ENCODE measurements at places on chromosomes 13 and 19.

- no peak for DNase-seq
Measured at GRCh38 chr13:108478179-108478578, 151.2 kb upstream of the MYO16 start.

GRCh38 chr19:13644645-13645044, 119.7 kb upstream of the MRI1 start:
- DNase-seq = no peak

DNA sequence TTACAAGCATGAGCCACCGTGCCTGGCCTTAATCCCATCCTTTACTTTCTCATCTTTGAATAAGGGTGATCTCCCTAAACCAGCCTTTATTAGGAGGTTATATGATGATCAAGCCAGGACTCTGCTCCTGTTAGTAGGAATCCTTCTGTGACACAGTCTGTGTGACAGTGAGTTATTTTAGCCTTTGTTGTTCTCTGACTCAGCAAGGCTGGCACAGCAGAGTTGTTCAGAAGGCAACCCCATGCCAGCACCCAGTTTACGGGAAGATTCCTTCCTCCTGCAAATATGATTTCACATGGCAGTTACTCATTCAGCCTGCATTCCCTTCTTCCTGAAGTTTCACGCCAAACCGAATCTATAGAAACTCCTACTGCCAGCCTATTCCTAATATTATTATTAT, 10.5 kb upstream of the MIER2 start:
- DNase-seq = no peak

DNA sequence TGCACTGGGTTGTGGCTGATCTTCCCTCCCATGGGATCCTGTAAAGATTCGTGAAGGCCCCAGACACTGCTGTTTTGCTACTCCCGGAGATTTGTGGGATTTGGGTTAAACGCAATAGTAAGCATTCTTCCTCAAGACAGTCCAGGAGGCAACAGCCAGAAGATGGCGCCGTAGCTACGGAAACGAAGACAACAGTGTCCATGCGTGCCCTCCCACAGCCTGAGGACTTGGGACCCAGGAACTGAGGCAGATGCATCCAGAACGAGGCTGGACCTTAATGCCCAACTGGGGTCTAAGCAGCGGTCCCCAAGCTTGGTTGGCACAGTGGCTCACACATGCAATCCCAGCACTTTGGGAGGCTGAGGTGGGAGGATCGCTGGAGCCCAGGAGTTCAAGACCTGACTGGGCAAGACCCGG, 57.6 kb upstream of the ZNF507 start:
- DNase-seq = peak; percentile 85

DNA sequence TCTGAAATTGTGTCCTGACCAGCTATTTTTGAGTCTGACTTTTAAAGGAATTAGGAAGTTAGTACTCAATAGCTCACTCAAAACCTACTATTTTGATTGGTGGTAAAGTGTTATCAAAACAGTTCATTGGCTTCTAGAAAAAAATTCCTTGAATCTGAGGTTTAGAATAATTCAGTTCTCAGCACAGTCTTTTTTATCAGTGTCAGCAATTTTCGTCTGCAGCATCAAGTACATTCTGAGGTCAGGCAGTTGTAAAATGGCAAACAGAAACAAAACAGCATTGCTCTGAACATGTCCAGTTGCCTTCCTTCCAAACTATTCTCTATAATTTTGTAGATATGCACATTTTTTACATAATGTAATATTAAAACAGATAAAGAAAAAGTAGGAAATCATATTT, 1644.1 kb downstream of the SLITRK5 start:
- DNase-seq = no peak

DNA sequence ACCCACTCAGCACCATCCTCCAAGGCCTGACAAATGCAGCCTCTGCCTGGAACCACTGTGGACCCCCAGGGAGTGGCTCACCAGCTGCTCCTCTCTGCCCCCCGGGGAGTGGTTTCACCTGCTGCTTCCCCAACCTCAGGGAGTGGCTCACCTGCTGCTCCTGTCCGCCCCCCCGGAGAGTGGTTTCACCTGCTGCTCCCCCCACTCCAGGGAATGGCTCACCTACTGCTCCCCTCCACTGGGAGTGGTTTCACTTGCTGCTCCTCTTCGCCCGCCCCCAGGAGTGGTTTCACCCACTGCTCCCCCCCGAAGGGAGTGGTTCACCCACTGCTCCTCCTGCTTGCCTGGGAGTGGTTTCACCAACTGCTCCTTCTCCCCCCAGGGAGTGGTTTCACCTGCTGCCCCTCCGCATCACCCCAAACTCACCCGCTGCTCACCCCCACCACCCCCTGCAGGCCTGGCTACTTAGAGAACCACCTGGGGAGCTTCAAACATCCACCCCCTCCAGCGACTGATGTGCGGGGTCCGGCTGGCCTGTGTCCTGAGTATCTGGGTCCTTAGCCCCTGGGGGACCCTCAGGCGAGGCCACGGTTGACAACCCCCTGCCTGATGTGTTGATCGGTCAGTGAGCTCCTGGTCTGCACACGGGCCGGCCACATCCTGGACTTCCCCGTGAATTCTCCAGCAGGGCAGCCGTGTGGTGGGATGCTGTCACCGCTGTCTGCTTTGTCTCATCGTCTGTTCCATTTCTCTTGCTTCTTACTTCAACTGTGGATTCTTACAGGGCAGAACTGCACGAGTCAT, 14.6 kb upstream of the TMEM255B start:
- no peak for DNase-seq

GRCh38 chr19:39270036-39270871, 2.1 kb downstream of the IFNL2 start:
- no peak for DNase-seq

- no peak for DNase-seq
Measured at GRCh38 chr13:59088716-59089115, 1075.0 kb downstream of the DIAPH3 start.

All from neural progenitor cell (in vitro differentiated cells).